ENCODE measurements at places on chromosomes 7 and 10.

DNA sequence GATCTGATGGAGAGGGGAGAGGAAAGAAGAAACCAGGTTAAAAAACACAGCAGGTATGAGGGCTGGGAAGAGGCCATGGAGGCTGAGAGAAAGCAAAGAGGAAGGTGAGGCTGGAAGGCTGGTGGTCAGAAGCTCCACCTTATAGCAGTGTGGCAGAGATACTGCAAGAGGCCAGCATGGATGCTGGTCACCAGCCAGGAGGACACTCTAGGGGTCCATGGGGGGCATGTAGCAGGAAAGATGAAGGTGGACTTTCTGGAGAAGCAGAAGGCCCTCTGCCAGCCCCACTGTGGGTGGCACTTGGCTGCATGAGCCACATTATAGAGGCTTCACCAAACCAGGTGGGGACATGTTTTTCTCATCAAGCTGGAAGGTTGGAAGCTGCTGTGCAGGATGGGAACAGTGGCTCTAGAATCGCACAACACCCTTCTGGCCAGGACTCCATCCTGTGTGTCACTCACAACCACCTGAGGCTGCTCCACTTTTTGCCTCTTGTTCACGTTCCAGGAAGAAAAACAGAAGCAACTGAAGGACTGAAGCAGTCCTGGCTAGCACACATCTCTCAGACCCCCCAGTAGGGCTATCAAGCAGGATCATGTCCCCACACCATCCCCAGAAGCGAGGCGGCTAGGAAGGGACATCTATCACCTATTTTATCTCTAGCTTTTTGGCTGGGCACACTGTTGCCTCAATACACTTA lies 587.5 kb upstream of the MGMT start:
- no peak for DNase-seq

DNA sequence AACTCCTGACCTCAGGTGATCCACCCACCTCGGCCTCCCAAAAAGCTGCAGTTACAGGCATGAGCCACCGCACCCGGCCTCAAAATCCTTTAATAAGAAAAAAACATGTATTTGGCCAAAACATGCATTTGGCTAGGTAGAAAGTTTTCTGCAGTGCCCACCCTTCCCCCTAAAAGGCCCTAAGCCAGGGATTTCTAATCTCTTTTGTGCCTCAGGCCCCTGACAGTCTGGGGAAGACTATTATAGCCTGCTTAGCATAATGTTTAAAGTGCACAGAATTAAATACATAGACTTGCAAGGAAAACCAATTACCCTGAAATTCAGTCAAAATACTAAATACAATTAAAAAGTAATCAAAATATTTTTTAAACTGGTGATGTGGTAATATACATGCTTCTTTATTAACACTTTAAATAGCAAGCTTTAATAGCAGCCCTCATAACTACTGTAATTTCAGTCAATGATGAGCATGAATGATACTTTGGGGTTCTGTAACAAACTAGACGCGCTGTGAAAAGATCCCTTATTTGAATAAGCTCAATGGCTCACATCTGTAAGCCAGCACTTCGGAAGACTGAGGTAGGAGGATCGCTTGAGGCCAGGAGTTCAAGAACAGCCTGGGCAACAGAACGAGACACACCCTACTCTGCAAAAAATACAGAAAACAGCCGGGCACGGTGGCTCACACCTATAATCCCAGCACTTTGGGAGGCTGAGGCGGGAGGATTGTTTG lies 29.9 kb downstream of the SPDYE6 start:
- DNase-seq: no peak

GRCh38 chr10:7971949-7972348 lies 82.5 kb upstream of the GATA3 start:
- DNase-seq: no peak

DNA sequence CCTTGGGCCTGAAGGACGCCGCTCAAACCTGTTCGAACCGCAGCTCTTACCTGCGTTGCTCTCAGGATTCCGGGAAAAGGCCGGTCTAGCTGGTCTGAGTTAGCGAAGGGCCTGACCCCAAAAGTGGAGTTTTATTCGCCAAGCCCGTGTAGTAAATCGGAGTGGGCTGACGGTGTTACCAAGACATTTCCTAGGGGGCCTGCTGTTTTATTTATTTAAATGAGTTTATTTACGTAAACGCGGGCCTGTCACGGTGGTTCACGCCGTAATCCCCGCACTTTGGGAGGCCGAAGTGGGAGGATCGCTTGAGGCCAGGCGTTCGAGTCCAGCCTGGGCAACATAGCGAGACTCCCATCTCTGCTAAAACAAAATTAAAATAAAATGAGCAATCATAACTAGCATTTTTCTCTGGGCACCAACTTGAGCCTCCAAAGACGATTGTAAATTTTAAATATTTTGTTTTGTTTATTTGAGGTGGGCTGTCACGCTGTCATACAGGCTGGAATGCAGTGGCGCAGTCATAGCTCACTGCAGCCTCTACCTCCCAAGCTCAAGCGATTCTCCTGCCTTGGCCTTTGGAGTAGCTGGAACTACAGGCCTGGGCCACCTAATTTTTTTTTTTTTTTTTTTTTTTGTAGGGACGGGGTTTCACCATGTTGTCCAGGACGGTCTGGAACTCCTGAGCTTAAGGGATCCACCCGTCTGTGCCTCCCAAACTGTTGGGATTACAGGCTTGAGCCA lies 903 bp downstream of the ZNF655 start:
- DNase-seq: no peak

DNA sequence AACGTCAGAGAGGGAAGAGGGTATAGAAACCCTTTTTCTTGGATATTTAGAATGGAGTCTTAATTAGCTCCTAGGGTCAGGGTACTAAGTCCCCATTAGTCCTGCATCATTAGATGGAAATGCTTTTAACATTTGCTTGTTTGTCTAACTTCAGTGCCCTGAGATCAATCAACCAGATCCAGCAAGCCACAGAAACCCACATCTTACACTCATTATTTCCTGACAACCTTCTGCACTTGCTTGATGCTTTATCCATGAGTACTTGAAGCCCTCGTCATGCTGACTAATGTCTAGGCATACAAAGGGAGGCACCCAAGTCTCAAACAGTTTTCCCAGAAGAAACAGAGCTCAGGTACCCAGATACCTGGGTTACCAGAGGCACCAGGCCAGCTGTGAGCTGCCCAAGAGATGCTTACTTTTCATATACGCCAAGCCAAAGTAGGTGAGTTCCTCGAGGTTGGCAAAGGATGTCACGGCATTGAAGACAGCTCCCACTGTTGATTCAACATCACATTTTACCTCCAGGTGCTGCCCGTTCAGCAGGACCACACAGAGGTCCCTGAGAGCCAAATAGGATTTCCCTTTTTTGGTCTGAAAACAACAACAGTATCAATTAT lies 42.7 kb downstream of the FRMPD2 start:
- DNase-seq: no peak

Data from stimulated activated CD4-positive, alpha-beta T cell treated with anti-CD3 and anti-CD28 coated beads, Interleukin-1b, Interleukin-23, amount 100 ng/mL, for 1 hour (primary cell).